ENCODE measurements at places on chromosomes 11 and 22.
A peak's percentile ranks its signal among the peaks of the same experiment; 100 is the strongest.

DNA sequence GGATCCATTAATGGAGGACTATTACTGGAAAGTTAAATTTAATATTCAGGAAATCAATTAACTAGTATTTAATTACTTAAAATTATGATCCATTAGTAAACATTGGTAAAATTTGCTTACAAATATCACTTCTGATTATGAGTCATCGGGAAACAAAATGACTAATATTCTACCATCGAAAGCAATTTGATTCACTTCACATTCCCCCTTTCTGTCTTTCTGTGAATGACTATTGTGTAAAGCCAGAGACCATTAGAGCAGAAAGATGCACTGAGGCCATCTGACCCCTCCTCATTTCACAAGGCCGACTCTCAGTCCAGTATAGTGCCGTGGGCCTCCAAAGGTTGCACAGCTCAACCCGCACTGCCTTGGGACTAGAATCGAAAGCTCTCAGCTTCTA, 619.0 kb downstream of the OPCML start:
- DNase-seq, result no peak

DNA sequence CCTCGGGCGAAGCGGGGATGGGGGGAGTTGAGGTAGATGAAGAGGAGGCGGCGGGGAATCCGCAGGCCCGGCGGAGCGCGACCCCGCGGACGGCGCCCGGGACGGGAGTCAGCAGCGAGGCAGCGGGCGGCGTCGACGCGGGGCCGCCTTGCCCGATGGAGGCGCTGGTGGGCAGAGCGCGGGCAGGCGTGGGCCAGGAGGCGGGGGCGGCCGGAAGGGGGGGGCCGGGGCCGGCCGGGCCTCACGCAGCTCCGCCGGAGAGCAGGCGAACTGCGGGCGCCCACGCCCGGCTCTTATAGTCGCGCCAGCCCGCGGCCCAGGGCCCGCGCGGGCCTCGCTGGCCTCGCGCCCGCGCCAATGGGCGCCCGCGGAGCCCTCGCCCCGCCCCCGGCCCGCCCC, at the start of gene IGF2:
TSS of gene IGF2 (minus strand) at position 267 of the 399 bp plus-strand sequence. CDS start 3,866 bp downstream, outside the sequence.
- no peak for DNase-seq

DNA sequence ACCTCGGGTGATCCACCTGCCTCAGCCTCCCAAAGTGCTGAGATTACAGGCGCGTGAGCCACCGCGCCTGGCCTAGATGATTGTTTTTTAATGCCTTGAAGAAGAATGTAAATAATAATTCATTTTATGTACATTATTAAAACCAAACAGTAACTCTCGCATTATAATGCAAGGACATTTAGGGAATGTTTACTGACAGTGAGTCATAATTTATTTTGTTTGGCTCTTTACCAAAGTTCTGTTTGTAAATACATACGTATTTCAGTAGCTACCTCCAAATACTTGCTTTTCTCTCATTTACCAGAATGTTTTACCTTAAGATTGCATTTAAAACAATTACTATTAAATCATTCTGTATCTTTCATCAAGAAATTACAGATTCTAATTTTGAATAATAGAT, 3.0 kb downstream of the RAB39A start:
- DNase-seq, result no peak

DNA sequence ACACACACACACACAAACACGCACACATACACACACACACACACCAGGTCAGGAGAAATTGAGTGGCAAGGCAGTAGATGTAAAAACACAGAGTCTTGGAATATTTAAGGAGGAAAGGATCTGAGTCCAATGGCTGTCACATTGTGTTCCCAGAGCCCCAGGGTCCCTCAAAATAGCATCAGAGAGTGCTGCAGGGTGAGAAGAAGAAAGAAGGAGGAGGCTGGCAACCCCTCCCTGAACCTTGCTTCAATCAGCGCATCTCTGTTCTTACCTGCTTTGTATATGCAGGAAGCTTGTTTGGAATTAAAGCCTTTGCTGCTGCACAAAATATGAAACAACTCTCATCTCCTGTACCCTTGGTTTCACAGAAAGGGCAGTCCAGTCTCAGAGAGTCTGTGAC, 406.5 kb downstream of the MIAT start:
- DNase-seq, result no peak

DNA sequence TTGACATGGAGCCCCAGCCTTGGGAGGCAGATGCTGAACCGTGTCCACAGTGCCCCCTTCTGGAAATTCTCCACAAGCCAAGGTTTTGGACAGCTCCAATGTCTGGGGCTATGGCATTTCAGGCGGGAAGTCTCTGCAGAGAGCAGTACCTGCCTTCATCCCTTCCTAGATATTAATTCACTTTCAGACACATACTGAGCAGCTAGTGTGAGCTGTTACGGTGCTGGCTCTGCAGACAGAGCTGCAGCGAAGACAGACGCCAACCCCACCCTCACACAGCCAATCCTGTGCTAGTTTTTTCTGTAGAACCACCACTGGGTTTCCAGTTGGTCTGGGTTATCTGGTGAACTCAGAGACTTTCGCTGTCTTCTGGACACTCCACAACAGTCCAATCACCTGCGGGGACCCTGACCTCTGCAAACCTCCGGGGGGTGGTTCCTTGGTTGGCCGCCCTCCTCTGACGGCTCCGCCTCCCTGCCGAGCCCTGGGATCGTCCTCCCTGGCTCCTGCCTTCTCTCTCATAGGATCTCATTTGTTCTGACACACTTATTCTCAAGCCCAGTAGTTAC, 9.1 kb downstream of the LMF2 start:
- peak; percentile 81 for DNase-seq

DNA sequence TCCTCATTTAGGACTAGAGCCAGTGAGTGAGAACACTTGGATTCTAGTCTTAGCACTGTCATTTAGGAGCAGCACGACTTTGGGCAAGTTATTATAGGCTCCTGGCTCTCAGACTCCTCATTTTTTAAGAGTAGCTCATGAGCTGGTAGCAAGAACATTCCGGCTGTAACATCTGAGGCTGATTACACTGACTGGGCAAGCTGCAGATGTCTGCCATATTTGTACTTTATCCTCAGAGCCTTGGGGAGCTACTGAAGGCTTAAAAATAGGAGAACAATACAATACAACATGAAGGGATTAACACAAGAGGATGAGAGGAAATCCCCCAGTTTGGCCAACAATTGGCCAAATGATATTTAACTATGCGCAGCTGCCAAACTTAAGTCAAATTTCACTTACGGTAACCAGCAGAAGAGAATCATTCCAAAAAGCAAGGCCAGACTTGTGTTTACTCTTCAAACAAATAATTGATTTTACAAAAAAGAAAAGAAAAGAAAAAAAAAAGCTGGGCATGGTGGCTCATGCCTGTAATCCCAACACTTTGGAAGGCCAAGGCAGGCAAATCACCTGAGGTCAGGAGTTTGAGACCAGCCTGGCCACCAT, 113.1 kb upstream of the ARHGAP42 start:
- no peak for DNase-seq

- no peak for DNase-seq
Measured at GRCh38 chr11:121889186-121889585, 226.8 kb downstream of the BLID start.

DNA sequence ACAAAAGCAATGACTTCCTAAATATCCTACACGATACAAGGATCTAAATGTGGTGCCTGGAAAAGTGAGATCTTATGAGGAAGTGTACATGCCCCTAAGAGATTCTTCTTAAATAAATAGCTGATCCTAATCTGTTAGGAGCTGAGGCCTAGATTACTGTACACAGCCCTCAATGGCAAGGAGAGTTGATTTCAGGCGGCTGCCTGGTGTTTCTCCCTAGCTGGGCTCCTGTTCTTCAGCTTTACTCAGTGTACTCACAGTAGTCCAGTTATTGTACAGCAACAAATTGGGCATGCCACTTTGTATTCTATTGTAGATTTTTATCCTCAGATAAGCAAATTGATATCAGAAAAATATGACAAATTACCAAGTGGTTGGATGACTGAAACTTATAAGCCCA, 358.2 kb upstream of the PDGFD start:
- no peak for DNase-seq

DNA sequence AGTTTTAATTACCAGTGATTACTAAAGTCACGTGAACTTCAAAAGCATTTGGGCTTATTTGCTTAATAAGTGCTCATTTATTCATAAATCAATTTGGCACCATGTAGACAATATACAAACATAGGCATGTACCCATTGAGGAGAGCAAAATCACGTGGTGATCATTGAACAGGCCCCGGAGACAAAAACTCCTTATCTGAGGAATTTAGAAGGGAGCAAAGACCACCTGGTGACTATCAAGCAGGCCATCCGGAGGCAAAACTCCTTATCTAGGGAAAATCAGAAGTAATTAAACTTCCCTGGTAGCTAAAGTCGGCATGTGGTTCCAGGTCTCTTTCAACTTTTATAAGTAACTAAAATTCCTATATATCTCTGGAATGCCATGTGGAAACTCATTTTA, 5.7 kb upstream of the BTBD10 start:
- DNase-seq, result no peak

All from activated T-cell treated with anti-CD3 and anti-CD28 coated beads, Interleukin-2, amount 50 U/mL, for 48 hours (primary cell).